Islet precursor cell (in vitro differentiated cells): ENCODE measurements at places on chromosomes 3 and 15.

- DNase-seq: no peak
Observed at GRCh38 chr15:28900892-28901586, 15.3 kb downstream of the APBA2 start.

DNA sequence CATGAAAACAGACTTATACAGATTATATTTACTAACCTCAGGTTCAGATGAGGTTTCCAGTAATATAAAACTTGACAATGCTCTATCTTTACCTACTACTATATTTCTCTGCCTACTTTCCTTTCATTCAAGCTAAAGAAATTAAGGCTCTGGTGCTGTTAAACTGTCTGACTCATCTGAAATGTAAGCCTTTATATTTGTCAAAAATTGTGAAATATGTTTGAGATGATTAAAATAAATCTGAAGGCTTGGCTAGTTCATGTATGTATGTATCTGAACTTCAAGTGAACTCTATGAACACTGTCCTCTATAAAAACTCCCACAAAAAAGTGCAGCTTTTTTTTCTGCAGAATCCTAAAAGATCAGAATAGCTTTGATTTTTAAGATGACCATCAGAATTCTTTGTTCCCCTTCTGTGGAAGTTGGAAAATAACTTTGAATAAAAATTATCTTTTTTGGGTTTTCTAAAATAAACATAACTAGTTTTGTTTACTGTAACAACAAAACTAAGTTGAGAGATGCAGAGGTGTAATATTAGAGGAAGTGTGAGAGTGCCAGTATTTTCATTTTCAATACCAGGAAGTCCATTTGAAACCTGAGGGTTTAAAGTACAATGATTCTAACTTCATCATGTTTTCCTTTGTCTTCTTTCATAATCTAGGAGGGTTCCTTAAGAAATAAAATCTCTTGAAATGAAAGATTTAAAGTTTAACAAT lies 42.2 kb downstream of the ILDR1 start:
- no peak for DNase-seq

GRCh38 chr15:82597815-82598214 lies 49.3 kb downstream of the CPEB1 start:
- DNase-seq: no peak

DNA sequence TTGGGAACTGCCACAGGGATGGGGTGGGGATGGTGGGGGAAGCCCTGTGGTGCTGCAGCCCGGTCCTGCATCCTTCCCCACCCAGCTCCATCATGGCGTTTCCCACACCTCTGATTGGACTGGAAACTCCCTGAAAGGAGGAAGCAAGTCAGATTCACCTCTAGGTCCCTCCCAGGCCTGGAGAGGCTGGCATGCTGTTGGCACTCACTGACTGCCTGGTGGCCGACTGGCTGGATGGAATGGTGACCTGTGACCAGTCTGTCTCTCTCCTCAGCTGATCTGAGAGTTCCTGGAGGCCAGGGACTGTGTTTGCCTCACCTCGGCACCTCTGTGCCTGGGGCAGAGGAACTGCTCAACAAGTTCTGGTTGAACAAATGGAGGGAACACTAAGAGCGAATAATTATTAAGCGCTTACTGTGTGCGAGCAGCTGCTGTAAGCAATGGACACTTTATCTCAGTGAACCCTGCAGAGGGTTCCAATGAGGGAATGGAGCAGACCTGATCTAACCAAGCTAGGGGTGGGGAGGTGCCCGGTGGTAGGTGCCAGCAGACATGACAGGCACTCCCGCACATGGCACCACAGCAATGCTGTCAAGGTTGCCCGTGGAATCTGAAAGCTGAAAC lies 3.5 kb upstream of the HHATL start:
- DNase-seq: peak; percentile 31

DNA sequence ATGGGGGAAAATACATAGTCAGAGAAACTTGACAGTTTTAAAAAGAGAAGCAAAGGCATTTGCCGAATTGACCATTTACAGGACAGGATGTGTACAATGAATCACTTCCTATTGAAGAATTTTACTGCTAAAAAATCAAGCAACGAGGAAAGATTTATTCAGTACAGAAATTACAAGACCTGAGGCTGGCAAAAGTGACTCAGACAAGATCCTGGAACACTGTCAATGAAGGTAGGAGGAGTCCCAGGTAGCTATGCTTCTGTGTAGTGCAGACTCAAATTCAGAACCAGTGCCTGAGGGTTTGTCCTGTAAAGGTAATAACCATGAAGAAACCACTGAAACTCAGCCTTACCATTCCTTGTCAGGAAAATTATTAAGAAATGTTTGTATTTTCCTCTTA lies 120.9 kb downstream of the ZMAT3 start:
- no peak for DNase-seq

- DNase-seq: no peak
Observed at GRCh38 chr15:58063614-58064013, 1.9 kb downstream of the ALDH1A2 start.

DNA sequence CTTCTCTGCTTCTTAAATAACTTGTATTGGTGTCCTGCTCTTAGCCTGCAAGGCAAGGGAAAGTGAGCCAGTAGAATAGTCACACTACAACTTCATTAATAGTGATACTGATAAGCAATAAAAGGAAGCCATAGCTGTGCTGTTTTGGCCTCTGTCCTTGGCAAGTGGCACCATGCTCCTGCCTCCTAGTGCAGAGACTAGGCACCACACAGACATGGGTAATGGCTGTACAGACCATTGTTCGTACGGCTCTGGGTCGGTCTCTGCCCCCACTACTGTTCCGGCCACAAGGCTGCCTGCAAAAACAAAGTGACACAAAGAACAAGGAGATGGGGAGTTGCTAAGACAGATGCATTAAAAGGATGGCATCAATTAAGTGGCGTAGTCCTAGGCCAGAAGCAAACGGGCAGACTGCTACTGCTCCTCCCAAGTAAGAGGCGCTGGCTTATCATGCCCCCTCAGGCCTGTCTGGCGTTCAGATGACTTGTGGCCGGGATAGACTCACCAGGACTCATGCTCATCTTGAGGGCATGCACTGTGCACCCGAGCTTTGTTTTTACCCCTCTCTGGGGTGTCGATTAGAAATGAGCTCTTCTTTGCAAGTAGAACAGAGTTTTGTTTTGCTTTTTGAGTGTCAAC lies 75.6 kb downstream of the TRAK1 start:
- DNase-seq: no peak

GRCh38 chr3:75129101-75129500 lies 514.6 kb upstream of the CNTN3 start:
- no peak for DNase-seq

- DNase-seq: no peak
Observed at GRCh38 chr3:101009386-101009785, 16.2 kb upstream of the ABI3BP start.

DNA sequence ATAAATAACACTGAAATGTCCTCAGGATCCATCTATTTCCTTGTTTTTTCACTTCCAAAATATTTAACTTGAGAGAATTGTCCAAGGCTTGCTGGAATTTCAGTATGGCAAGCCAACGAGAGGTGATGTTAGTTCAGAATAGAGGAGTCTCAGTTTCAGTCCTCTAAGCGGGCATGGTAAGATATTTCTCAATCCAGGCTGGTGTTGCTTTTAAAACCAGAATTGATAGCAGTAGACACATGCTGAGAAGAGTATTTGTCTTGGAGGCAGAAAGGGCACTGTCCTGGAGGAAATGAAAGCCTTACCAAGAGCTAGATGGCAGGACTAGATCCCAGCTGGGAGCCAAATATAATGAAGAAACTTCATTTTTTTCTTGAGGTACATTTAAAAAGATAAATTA lies 23.1 kb downstream of the PHLDB2 start:
- DNase-seq: no peak

DNA sequence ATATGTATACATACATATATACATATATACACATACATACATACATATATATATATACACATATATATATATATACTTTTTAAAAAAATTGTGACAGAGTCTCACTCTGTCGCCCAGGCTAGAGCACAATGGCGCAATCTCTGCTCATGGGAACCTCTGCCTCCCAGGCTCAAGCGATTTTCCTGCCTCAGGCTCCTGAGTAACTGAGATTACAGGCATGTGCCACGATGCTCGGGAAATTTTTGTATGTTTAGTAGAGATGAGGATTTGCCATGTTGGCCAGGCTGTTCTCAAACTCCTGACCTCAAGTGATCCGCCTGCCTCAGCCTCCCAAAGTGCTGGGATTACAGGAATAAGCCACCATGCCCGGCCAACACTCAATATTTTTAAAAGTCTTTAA lies 302.5 kb downstream of the UNC13C start:
- no peak for DNase-seq

DNA sequence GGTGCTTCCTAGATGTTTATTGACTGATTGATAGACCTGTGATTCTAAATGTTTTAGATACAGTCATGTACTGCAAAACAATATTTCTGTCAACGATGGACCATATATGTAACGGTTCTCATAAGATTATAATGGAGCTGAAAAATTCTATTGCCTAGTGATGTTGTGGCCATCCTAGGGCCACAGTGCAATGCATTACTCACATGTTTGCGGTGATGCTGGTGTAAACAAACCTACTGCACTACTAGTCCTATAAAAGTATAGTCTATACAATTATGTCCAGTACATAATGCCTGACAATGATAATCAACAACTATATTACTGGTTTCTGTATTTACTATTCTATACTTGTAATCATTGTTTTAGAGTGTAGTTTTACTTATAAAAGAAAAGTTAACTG lies 46.8 kb downstream of the CHST2 start:
- DNase-seq: no peak

GRCh38 chr3:114872588-114872987 lies 274.5 kb downstream of the ZBTB20 start:
- no peak for DNase-seq

DNA sequence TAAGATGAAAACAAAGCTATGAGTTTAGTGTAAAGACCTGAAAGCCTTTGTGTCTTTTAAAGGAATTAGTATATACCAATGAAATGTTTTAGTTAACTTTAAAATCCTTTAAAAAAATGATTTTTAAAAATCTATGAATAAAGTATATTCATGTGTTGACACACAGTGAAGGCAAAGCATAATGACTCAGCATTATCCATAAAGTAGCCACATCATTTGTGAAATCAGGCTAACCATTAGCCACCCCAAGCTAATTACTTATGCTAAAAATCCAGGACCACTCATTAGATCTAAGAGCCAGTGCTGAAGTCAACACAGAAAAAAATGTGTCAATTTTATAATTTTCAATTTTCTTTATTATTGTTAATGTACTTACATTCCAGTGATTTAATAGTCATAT lies 310.2 kb downstream of the TBC1D5 start:
- no peak for DNase-seq

GRCh38 chr3:21331857-21332256 lies 419.2 kb downstream of the ZNF385D start:
- DNase-seq: no peak

DNA sequence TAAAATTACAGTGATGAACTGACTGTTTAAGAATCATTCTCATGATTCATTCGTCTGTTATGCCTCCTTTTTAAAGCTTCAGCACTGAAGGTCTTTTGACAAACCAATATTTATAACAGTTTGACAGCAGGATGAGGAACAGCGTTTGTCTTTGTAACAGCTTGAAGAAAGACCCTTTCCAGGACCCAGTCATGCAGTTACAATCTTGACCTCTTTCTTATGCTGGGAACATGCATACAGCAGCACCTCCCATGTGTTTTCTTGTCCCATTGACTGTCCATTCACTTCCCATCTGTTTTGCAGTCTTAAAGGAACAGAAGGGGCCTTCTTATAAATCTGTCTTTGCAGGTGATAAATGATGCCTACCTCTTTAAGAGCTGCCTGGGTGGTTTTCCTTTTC lies 87.2 kb downstream of the OPA1 start:
- DNase-seq: no peak

- DNase-seq: no peak
Observed at GRCh38 chr3:19342389-19342788, 194.1 kb downstream of the KCNH8 start.

GRCh38 chr3:124221422-124221821 lies 229.5 kb upstream of the ROPN1 start:
- DNase-seq: peak; percentile 55

DNA sequence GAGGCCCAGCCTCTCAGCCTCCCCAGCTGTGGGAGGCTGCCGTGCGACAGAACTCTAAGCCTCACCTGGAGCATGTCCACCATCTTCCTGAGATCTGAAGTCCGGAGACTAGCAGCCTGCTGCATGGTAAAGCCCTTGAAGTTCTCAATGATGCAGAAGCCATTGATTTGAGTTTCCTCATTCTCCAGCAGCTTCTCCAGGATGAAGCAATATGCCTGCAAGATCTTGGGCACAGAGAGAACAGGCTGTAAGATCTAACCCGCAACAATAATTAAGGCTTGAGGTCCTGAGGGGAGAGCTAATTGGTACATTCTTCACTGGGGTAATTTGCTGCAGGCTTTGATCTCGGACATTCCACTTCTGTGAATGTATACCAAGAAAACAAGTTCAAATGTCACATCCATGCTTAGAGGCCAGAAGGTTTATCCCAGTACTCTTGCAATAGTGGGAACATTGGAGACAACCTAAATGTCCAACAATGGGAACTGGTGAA lies 9.7 kb downstream of the RLBP1 start:
- peak; percentile 84 for DNase-seq

- DNase-seq: no peak
Observed at GRCh38 chr3:128423525-128424147, 43.1 kb downstream of the DNAJB8 start.

DNA sequence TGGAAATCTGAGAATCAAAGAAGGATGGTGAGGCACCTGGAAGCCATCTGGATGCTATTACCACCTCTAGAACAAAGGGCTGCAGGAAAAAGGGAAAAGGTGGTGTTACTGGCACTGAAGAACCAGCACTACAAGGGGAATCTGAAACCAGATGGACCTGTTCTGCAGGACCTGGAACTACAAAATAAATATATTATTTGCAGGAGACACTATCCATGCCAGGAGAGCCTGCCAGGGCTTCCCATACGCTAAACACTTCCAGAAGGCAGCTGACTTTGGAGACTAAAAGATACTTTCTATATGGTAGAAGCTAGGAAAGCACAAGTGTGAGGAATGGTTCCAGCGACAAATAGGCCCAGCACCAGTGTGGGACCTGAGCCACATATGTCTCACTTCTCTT lies 83.4 kb upstream of the POU1F1 start:
- no peak for DNase-seq

DNA sequence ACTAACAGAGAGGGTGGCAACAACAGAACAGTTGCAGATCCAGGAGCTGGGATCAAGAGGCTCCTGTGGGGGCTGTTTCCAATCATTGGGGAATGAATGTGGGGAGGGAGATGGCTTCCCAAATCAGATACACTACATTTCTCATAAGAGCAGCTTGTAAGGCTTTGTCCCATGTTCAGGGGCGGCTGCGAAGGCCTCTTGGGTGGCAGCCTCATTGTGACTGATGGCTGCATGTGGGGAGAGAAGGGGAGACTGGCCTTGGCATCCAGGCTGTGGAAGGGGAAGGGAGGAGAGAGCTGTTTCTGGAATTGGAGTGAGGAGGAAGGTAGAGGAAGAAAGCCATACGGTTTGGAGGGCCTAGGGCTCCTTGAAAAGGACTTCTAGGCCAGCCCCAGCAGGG lies 326.6 kb upstream of the RGMA start:
- no peak for DNase-seq

- DNase-seq: peak; percentile 75
Observed at GRCh38 chr15:90869140-90869541, 753 bp downstream of the FURIN start.

GRCh38 chr3:191393146-191393545 lies 62.8 kb upstream of the UTS2B start:
- no peak for DNase-seq

GRCh38 chr3:137948400-137949072 lies 61.4 kb upstream of the CLDN18 start:
- DNase-seq: no peak

GRCh38 chr15:45458746-45459403 lies 63.7 kb downstream of the SLC30A4 start:
- DNase-seq: peak; percentile 61
